ENCODE measurements at places on chromosomes 12 and 14.
A peak's percentile ranks its signal among the peaks of the same experiment; 100 is the strongest.

GRCh38 chr12:1517007-1517406 is 77.4 kb downstream of the FBXL14 start:
- no peak for DNase-seq

- no peak for DNase-seq
These were observed 197.0 kb downstream of the TMTC2 start for GRCh38 chr12:82883394-82884355.

GRCh38 chr12:22407397-22407796 is 72.9 kb upstream of the ST8SIA1 start:
- DNase-seq = no peak

GRCh38 chr12:71090971-71091370 is 66.8 kb downstream of the TSPAN8 start:
- no peak for DNase-seq

- DNase-seq = no peak
These were observed 433.6 kb downstream of the TMEM132D start for GRCh38 chr12:129470196-129470595.

DNA sequence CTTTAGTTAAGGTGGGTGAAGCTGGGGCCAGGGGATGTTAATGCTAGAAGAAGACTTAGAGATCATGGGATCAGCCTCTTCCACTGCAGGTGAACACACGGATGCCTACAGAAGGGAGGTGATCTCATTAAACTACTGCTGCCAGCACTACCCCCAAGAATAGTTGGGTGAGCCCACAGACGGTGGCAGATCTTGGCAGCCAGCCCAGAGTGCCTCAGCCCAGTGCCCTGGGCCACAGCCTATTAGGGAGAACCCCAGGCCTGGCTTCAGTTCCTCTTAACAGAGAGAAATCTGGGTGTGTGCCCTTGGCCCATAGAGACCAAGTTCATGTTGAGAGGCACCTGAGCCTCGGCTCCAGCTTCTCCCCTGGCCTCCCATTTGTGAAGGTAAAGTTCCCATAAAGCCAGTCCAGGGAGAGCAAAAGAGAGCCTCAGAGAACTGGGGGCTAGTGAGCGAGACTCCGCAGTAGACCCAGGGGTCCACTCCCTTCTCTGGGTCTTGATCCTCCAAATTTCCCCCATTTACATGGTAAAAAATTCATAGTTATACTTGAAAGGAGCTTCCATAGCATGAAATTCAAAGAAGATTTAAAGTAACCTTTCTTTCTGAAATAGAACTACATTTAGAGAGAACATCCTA is 125.0 kb upstream of the CCND2 start:
- DNase-seq = peak; percentile 25

- no peak for DNase-seq
These were observed 6.4 kb downstream of the TMEM121 start for GRCh38 chr14:105532735-105533141.

GRCh38 chr12:104059963-104060362 is 4.4 kb upstream of the HCFC2 start:
- DNase-seq = no peak

Data from nucleus accumbens (tissue), 56 donors.